ENCODE measurements at places on chromosomes 16 and 17. TPM values are rescaled to one million over a fixed set of nuclear protein-coding genes. Genes with fewer than 3 reads are reported as not detected.

- peaks cover 2% of the 10 kb centered on the region for H3K27me3 ChIP-seq
- no peak overlapping the region for H3K27ac ChIP-seq
- DNase-seq = no peak
- H3K4me1 ChIP-seq = peaks cover 28% of the 10 kb centered on the region
Observed at GRCh38 chr16:73122604-73123391, 74.9 kb upstream of the ZFHX3 start.

- H3K27ac ChIP-seq = no peak overlapping the region
- no peak for DNase-seq
- H3K4me3 ChIP-seq = no peak overlapping the region
- H3K4me1 ChIP-seq = no peaks in the 10 kb centered on the region
- H3K27me3 ChIP-seq = no peaks in the 10 kb centered on the region
Observed at GRCh38 chr16:49588026-49588425, 214.4 kb downstream of the C16orf78 start.

DNA sequence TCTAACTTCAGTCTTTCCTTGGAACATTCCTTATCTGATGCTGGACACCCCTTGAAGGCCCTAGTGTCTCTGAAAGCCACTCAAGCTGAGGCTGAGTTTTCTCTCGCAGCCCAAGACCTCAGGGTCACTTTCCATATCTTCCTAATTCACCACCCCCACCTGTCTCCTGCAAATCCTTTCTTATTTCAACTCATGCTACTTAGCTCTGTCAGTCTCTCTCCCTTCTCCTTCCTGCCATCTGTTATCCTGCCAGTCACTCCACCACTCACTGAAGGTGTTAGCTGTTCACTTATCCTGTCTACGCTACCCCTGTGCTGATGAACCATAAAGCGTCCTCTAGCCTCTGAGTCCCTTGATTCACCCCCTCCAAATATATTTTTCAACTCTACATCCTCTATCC lies 143.9 kb upstream of the SHISA6 start:
- H3K36me3 ChIP-seq = no peaks in the 10 kb centered on the region
- H3K4me1 ChIP-seq = no peaks in the 10 kb centered on the region
- no peak for DNase-seq
- H3K27ac ChIP-seq = no peak overlapping the region
- H3K27me3 ChIP-seq = no peaks in the 10 kb centered on the region

DNA sequence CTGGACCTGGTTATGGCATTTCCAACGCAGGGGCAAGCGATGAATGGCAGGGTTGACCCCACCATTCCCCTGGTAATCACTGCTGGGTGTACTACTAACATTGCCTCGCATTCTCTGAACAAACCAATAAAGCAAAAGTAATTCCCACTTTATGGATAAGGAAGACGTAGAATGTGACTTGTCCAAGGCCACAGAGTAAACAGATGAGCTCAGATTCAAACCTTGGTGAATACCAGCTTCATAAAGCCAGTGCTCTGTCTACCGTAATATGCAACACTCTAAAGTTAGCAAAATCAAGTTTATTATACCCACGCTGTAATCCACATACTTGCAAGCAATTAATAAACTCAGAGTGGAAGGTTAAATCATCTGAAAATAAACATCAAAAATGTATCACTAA lies 59.6 kb downstream of the ANKFY1 start:
- H3K36me3 ChIP-seq = peaks cover 29% of the 10 kb centered on the region
- peak; percentile 14 for DNase-seq
- peak overlapping the region; percentile 91 for H3K27ac ChIP-seq

- no peak overlapping the region for H3K4me3 ChIP-seq
- H3K27ac ChIP-seq = no peak overlapping the region
- H3K27me3 ChIP-seq = peaks cover 1% of the 10 kb centered on the region
Observed at GRCh38 chr17:82399601-82400101, 18.5 kb upstream of the HEXD start.

- no peaks in the 10 kb centered on the region for H3K36me3 ChIP-seq
- no peaks in the 10 kb centered on the region for H3K4me1 ChIP-seq
- peaks cover 9% of the 10 kb centered on the region for H3K27me3 ChIP-seq
- no peak overlapping the region for H3K4me3 ChIP-seq
- DNase-seq = no peak
Observed at GRCh38 chr16:79593754-79594153, 6.8 kb downstream of the MAF start.

GRCh38 chr17:60165223-60165622 lies 15.4 kb downstream of the CA4 start:
- no peak overlapping the region for H3K27ac ChIP-seq
- H3K4me3 ChIP-seq = no peak overlapping the region
- DNase-seq = no peak
- H3K27me3 ChIP-seq = peaks cover 5% of the 10 kb centered on the region
- no peaks in the 10 kb centered on the region for H3K36me3 ChIP-seq
- peaks cover 32% of the 10 kb centered on the region for H3K4me1 ChIP-seq

DNA sequence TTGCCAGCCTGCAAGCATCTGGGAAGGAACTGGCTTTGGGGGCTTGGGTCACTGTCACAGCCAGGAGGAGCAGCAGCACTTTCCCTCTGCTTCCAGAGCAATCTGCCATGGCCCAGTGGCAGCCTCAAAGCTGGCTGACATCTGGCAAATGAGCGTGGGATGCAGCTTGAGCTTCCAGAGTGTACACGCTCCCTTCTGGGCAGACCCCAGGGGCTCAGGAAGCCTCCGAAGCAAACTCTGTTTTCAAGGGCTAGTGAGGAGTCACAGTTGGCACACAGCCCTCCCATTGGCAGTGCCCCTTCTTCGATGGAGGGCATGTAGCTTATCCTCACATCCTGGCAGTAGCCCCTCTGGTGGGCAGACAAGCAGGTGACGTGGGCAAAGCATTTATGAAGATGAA lies 249.6 kb downstream of the ENGASE start:
- no peak overlapping the region for H3K27ac ChIP-seq
- H3K4me3 ChIP-seq = no peak overlapping the region
- H3K36me3 ChIP-seq = no peaks in the 10 kb centered on the region

GRCh38 chr16:79163691-79164387 lies 436.7 kb downstream of the MAF start:
- H3K36me3 ChIP-seq = peaks cover 10% of the 10 kb centered on the region
- no peak overlapping the region for H3K27ac ChIP-seq
- no peak for DNase-seq
- no peak overlapping the region for H3K4me3 ChIP-seq

DNA sequence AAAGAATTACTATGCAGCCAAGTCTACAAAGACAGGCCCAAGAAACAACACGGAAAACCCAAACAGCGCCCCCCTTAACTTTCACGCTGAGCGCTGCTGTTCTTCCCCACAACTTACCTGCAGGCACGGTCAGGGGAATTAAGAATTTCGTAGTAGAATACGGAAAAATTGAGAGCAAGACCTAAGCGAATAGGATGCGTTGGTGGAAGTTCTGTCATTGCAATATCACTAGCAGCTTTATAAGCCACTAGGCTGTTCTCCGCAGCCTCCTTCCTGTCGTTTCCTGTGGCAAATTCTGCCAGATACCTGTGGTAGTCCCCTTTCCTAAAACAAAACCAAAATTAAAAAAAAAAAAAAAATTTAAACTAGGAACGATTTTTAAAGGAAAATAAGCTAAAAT lies 39.0 kb downstream of the YWHAE start:
- peaks cover 61% of the 10 kb centered on the region for H3K4me1 ChIP-seq
- no peak for DNase-seq
- H3K36me3 ChIP-seq = peaks cover 32% of the 10 kb centered on the region
- no peaks in the 10 kb centered on the region for H3K27me3 ChIP-seq
- H3K4me3 ChIP-seq = peak overlapping the region; percentile 44
- peak overlapping the region; percentile 72 for H3K27ac ChIP-seq

DNA sequence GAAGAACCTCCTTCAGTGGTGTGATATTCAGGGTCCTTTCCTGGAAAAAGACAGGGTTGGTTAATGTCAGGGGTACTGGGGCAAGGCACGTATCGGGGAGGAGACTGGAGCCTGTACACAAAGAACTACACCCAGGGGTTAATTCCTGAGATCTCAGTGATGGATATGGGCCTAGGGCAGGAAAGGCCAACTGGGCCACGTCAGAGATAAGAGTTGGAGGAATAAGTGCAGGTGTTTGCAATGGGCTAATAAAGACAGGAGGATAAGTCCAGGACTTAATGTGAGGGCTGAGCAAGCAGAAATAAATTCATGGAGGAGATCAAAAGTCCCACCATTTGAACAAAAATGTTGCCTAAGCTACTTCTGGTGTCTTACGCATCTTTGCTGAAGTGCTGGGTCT lies 10.4 kb upstream of the HERPUD1 start:
- H3K4me3 ChIP-seq = no peak overlapping the region
- no peak overlapping the region for H3K27ac ChIP-seq
- no peaks in the 10 kb centered on the region for H3K36me3 ChIP-seq
- no peaks in the 10 kb centered on the region for H3K4me1 ChIP-seq
- peaks cover 24% of the 10 kb centered on the region for H3K27me3 ChIP-seq

- H3K4me3 ChIP-seq = no peak within 1 kb of the TSS
- H3K36me3 ChIP-seq = no peaks in the 10 kb centered on the region
- no peak within 1 kb of the TSS for H3K27ac ChIP-seq
- H3K27me3 ChIP-seq = peaks cover 7% of the 10 kb centered on the region
- peaks cover 13% of the 10 kb centered on the region for H3K4me1 ChIP-seq
- DNase-seq = no peak
Observed at GRCh38 chr17:41308918-41309359, at the start of gene KRTAP16-1. TSS of gene KRTAP16-1 (minus strand) at chr17:41309309. CDS start at chr17:41309253, 56 bp downstream.

GRCh38 chr17:34879146-34879545 lies 82.1 kb downstream of the CCT6B start:
- no peaks in the 10 kb centered on the region for H3K4me1 ChIP-seq
- no peaks in the 10 kb centered on the region for H3K36me3 ChIP-seq
- no peak overlapping the region for H3K27ac ChIP-seq

- H3K27me3 ChIP-seq = peaks cover 2% of the 10 kb centered on the region
- peaks cover 14% of the 10 kb centered on the region for H3K36me3 ChIP-seq
- no peak overlapping the region for H3K27ac ChIP-seq
- no peak overlapping the region for H3K4me3 ChIP-seq
- H3K4me1 ChIP-seq = peaks cover 10% of the 10 kb centered on the region
Observed at GRCh38 chr17:12445331-12445730, 220.4 kb upstream of the MYOCD start.

- peaks cover 11% of the 10 kb centered on the region for H3K36me3 ChIP-seq
- H3K4me1 ChIP-seq = peaks cover 8% of the 10 kb centered on the region
- no peak overlapping the region for H3K27ac ChIP-seq
- H3K27me3 ChIP-seq = no peaks in the 10 kb centered on the region
Observed at GRCh38 chr16:11715246-11715947, 27.3 kb downstream of the TXNDC11 start.

GRCh38 chr16:48354877-48355855 lies 30.0 kb downstream of the SIAH1 start:
- no peak overlapping the region for H3K4me3 ChIP-seq
- H3K27ac ChIP-seq = peak overlapping the region; percentile 5
- H3K27me3 ChIP-seq = no peaks in the 10 kb centered on the region
- H3K4me1 ChIP-seq = peaks cover 20% of the 10 kb centered on the region

DNA sequence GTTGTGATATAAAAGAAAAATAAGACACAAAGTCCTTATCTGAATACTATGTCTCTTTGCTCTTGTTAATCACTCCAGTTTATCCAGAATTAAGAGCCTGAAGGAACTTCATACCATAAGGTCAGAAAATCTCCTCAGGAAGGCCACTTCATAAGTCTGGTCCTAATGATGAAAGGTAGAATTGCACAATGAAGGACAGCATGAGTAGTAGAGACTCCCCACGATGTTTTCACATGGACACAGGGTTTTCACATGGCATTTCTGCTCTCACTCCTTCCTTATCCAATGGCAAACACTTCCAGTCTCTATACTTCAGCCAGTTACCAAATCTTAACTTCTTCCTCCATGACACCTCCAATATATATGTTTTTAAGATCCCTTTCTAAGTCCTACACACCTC lies 10.2 kb upstream of the C17orf78 start:
- H3K36me3 ChIP-seq = no peaks in the 10 kb centered on the region
- no peak overlapping the region for H3K4me3 ChIP-seq
- no peak for DNase-seq
- peaks cover 2% of the 10 kb centered on the region for H3K4me1 ChIP-seq

DNA sequence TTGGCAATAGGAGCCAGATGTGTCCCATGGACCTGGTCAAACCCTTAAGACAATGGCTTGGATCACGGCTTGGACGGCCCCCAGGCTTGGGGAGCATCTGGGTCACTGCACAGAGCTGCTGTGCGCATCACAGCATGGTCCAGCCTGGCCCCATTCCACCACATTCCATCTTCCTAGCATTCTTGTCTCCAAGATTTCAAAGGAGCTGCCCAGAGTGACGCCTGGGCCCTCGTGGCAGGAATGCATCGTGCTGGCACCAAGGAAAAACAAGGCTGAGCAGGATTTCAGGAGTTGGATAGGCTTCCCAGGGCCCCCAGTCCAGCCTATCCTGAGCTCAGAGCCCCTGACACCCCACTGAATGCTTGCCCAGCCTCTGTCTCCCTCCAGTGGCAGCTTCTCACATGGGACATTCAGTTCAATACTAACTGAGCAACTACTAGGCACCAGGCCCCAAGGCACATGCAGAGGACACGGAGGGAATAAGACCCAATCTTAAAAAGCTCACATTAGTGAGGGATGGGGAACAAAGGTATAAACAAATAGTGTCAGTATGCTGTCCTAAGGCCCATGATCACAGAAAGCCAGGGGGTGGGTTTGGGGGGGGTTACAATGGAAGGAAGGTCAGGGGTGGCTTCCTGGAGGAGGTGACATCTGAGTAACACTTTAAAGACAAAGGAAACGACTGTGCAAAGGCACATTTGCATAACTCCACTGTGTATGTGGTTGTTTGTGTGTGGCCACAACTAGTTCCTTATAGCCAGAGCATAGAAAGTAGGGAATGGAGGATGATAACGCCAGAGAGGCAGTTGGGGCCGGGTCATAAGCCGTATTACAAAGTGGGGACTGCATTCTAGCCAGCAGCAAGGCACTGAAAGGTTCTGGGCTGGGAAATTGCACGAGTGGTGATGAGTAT lies 34.1 kb downstream of the TK2 start:
- DNase-seq = peak; percentile 76
- no peaks in the 10 kb centered on the region for H3K27me3 ChIP-seq
- H3K27ac ChIP-seq = peak overlapping the region; percentile 99
- H3K4me3 ChIP-seq = peak overlapping the region; percentile 47

- H3K4me3 ChIP-seq = no peak overlapping the region
- peaks cover 53% of the 10 kb centered on the region for H3K27me3 ChIP-seq
- no peak for DNase-seq
- H3K27ac ChIP-seq = no peak overlapping the region
- no peaks in the 10 kb centered on the region for H3K36me3 ChIP-seq
Observed at GRCh38 chr16:66337463-66338188, 28.9 kb upstream of the CDH5 start.

DNA sequence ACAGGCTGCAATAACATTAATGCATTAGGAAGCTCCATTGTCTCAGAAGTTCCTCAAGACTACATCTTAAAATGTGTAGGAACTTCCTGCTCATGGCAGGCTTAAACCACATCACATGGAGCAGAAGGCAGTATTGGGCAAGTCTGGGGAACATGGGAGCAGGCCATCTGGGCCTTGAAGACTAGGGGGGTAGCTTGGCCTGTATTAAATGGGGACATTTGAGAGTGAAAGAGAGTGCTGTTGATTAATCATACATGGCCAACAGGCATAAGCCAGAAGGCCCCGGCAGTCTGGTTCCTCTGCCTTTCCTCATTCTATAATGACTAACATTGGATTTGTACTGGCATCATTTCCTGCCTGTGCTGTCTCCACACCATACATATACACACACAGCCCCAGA lies 25.2 kb upstream of the SLC5A11 start:
- DNase-seq = peak; percentile 13
- peaks cover 51% of the 10 kb centered on the region for H3K36me3 ChIP-seq
- peaks cover 9% of the 10 kb centered on the region for H3K27me3 ChIP-seq
- H3K4me1 ChIP-seq = peaks cover 20% of the 10 kb centered on the region

Gene XYLT1
- total RNA-seq = 22.0 TPM

Gene PRAC1
- not detected for total RNA-seq

Gene CSF3
- total RNA-seq = 0.22 TPM

Gene HERPUD1
- total RNA-seq = 99.6 TPM

Gene TTYH2
- 1.2 TPM for total RNA-seq

Gene PERCC1
- total RNA-seq = not detected

Gene CCDC200
- not detected for total RNA-seq

Gene GALR2
- total RNA-seq = 0.15 TPM
